ENCODE measurements at places on chromosomes 4 and X. TPM values are rescaled to one million over a fixed set of nuclear protein-coding genes. Genes with fewer than 3 reads are reported as not detected.

The RPS3A gene
- 1,165 TPM for total RNA-seq

The NXF3 gene
- total RNA-seq, result not detected

The ARSJ gene
- 1.8 TPM for total RNA-seq

The ARX gene
- not detected for total RNA-seq

The CT45A2 gene
- not detected for total RNA-seq

The KLB gene
- 0.79 TPM for total RNA-seq

The CSAG2 gene
- not detected for total RNA-seq

The DUSP21 gene
- total RNA-seq, result not detected

- DNase-seq, result peak; percentile 39
Measured at GRCh38 chr4:163484906-163485305, 9.6 kb upstream of the TMA16 start.

GRCh38 chr4:185237175-185237574 lies 27.8 kb downstream of the SNX25 start:
- no peak for DNase-seq

DNA sequence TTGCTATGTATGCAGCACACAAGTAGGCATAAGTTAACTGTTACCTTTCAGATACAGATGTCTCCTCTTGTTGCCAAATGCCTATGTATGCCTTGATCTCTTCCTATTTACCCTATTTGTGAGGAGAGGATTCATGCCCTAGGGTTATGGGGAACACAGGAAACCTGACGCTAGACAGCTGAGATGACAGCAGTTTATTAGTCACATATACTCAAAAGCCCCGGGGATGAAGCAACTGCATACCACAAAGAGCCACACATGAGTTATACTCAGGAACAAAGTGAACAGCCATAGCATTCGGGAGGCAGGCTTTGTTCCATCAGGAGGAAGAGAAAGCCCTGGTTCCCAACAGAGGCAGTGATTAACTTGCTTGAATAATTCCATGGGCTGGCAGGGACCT lies 1011.7 kb upstream of the PCDH7 start:
- no peak for DNase-seq

- DNase-seq, result no peak
Measured at GRCh38 chr4:17280261-17281018, 231.4 kb downstream of the QDPR start.

GRCh38 chrX:118554511-118554910 lies 58.9 kb downstream of the DOCK11 start:
- DNase-seq, result no peak

GRCh38 chrX:109959356-109959871 lies 43.5 kb upstream of the TMEM164 start:
- no peak for DNase-seq

GRCh38 chr4:4792466-4792865 lies 67.0 kb upstream of the MSX1 start:
- no peak for DNase-seq

DNA sequence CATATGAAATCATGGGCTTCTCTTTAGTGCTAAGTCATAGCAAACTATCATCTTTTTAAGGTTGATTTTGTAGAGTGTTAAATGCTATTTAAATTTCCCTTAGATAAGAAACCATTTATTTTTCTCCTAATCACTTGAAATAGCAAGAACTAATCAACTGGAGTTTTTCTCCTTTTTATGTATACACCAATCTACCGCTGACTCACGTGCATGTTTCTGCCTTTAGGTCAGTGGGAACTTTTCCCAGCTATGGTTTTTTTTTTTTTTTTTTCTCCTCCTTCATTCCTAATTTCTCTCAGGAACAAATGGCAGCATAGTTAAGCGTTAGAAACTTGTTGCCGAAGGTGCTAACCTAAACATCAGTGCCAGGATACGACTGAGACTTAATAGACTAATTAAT lies 176.4 kb downstream of the BMPR1B start:
- no peak for DNase-seq

DNA sequence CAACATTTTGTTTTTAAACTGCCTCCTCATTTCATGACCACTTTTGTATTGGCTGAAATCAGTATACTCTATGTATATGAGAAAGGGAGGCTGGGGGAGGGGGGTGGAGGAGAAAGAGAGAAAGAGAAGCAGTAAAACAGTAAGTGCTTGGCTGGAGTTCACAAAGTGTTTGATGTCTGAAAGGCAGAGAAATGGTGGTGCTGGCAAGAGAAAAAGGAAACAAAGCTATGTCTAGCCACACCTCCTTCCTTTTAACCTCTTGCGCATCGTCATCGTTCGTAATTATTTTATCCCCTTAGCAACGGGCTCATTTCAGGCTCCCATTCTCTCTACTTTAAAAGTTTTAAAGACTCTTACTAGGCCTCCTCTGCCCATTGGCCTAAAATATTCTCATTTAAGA lies 25.6 kb downstream of the RPA4 start:
- DNase-seq, result no peak

GRCh38 chr4:173264684-173265185 lies 69.4 kb downstream of the HMGB2 start:
- peak; percentile 31 for DNase-seq

GRCh38 chr4:143625632-143626031 lies 74.8 kb downstream of the FREM3 start:
- DNase-seq, result no peak

GRCh38 chrX:20685652-20686051 lies 418.9 kb upstream of the RPS6KA3 start:
- DNase-seq, result no peak

- no peak for DNase-seq
Measured at GRCh38 chr4:151158979-151159378, 59.6 kb downstream of the RPS3A start.

DNA sequence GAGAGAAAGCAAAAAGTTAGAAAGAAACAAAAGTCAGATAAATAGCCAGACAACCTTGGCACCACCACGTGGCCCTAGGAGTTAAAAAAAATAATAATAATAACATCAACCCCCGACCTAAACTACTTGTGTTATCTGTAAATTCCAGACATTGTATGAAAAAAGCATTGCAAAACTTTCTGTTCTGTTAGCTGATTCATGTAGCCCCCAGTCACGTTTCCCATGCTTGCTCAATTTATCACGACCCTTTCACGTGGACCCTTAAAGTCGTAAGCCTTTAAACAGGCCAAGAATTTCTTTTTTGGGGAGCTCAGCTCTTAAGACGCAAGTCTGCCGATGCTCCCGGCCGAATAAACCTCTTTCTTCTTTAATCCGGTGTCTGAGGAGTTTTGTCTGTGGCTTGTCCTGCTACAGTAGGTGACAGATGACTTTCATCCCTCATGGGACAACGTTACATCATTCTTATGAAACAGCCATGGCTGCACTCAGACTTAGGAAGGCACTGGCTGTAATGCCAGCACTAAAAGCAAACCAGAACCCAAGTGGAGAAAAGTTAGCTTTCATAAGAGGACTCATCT lies 520 bp downstream of the ACOX3 start:
- peak; percentile 26 for DNase-seq

GRCh38 chr4:83561381-83561780 lies 25.5 kb downstream of the GPAT3 start:
- peak; percentile 13 for DNase-seq

DNA sequence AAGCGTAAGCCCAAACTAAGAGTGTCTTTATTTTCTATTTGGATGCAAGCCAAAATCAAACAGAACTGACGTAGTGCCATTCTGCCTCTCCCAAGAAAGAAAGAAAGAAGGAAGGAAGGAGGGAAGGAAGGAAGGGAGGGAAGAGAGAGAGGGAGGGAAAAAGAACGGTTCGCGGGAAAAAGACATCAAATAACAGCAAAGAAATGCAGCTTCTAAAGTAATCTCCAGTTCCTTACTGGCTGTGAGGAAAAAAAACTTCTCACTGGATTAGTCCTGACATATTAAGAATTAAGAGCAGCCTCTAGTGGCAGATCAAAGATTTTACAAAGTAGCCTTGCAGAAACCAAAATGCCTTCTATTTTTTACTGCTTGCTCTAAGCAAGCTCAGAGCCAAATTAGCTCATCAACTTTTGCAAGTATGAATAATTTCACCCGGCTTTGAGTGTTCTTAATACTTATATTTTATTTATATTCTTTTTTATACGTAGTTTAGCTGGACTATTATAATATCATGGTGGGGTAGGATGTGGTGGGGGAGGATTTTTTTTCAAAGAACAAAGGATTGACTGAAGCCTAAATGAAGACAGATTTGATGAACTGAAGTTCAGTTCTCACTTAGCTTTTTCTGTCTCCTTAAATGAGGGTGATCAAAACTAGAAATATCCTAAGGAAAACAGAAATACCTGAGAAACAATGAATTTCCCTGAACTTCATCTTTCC lies 36.6 kb downstream of the PITX2 start:
- no peak for DNase-seq

DNA sequence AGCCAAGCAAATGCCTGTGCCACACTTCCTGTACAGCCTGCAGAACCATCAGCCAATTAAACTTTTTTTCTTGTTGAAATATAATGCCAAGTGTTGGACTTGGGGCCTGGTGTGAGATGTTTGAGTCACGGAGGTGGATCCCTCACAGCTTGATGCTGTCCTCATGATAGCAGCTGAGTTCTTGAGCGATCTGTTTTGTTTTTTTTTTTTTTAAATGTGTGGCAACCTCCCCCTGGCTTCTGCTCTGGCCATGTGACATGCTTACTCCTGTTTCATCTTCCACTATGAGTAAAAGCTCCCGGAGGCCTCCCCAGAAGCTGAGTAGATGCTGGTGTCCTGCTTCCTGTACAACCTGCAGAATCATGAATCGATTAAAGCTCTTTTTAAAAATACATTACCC lies 973.3 kb upstream of the FTHL17 start:
- DNase-seq, result no peak

DNA sequence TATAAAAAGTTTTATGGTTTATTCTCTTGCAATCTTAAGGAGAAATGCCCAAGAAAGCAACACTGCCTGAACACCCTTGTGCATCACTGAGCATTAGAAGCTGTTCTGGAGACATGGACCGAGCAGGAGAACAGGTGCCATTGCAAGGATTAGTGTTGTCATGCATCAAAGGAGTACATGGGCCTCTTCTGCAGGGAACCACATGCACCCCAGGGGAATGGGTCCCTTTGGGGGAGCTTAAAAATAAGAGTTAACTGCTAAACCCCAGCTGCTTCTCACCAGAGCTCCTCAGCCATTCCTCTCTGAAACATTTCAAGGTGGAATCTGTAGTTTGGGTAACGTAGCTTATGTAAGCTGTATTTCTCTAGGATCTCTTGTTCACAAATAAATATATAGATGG lies 353.0 kb upstream of the SLC7A11 start:
- DNase-seq, result no peak

Measured in transverse colon (tissue), 4 donors.